ENCODE measurements at places on chromosomes 12 and 14. TPM values are rescaled to one million over a fixed set of nuclear protein-coding genes. Genes with fewer than 3 reads are reported as not detected.

- no peak for DNase-seq
Observed at GRCh38 chr12:71760471-71760870, 5.8 kb downstream of the RAB21 start.

The NOPCHAP1 gene
- total RNA-seq = 42.3 TPM

The GNB3 gene
- total RNA-seq = not detected

The SLC6A12 gene
- not detected for total RNA-seq

GRCh38 chr12:67091204-67091603, 178.0 kb upstream of the CAND1 start:
- no peak for DNase-seq

DNA sequence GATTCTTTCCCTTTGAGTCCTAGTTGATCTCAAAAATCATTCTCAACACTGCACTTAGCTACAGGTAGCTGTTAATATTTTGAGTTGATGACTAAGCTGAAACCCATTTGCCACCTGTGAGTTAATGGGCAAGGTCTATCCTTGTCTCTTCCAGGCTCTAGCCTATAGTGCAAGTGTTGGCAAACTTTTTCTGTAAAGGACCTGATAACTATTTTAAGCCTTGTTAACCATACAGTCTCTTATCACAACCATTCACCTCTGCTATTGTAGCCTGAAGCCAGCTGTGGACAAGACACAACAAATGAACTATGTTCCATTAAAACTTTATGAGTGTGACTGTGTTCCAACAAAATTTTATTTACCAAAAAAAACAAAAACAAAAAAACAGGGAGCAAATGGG, 19.4 kb downstream of the RAP1B start:
- no peak for DNase-seq

DNA sequence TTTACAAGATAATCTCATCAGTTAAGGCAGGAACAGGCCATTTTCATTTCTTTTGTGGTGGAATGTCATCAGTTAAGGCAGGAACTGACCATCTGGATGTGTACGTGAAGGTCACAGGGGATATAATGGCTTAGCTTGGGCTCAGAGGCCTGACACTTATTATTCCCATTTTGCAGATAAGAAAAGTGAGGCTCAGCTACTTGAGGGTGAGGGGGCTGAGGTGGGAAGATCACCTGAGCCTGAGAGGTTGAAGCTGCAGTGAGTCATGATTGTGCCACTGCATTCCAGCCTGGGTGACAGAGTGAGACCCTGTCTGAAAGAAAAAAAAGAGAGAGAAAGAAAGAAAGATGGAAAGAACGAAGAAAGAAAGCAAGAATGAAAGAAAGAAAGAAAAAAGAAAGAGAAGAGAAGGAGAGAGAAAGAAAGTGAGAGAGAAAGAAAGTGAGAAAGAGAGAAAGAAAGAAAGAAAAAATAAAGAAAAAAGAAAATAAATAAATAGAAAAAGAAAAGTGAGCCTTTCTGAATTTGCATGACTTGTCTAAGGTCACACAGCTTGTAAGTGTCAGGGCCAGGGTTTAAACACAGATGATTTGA, 142.0 kb downstream of the TMEM30B start:
- DNase-seq = no peak

- DNase-seq = no peak
Observed at GRCh38 chr12:82174383-82174782, 183.8 kb downstream of the CCDC59 start.

The LMNTD1 gene
- not detected for total RNA-seq

- DNase-seq = no peak
Observed at GRCh38 chr14:59769586-59769985, 101.0 kb downstream of the RTN1 start.

- DNase-seq = no peak
Observed at GRCh38 chr14:24426912-24427536, 2.4 kb downstream of the CBLN3 start.

The WNT5B gene
- total RNA-seq = 0.08 TPM

GRCh38 chr12:132189378-132190011, 45.2 kb downstream of the NOC4L start:
- DNase-seq = peak; percentile 95

The GAS2L3 gene
- total RNA-seq = 1.5 TPM

- DNase-seq = no peak
Observed at GRCh38 chr14:23638414-23639047, 2.4 kb downstream of the DHRS2 start.

DNA sequence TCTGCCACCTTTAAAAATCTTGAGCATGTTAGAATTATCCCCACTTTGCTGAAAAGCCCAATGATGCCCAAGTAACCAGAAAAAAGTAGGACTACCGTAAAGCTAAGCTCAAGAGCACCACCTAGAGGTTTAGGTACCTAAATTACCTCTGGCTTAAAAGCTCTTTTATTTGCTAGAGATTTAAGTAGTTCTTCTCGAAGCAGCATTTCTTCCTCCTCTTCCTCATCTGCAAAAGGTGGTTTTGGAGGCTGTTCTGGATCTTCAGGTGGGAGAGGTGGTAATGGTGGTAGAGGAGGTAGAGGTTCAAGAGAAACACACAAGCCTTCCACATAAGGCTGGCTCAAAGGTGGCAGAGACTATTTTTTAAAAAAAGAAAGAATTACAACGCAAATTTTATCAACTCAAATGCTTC, 26.9 kb downstream of the ZFC3H1 start:
- DNase-seq = no peak

All from activated naive CD8-positive, alpha-beta T cell treated with anti-CD3 and anti-CD28 coated beads for 36 hours (primary cell).